ENCODE measurements at places on chromosomes 3 and 15. TPM values are rescaled to one million over a fixed set of nuclear protein-coding genes. Genes with fewer than 3 reads are reported as not detected.
A peak's percentile ranks its signal among the peaks of the same experiment; 100 is the strongest.

Gene ZDHHC19
- total RNA-seq, result not detected

DNA sequence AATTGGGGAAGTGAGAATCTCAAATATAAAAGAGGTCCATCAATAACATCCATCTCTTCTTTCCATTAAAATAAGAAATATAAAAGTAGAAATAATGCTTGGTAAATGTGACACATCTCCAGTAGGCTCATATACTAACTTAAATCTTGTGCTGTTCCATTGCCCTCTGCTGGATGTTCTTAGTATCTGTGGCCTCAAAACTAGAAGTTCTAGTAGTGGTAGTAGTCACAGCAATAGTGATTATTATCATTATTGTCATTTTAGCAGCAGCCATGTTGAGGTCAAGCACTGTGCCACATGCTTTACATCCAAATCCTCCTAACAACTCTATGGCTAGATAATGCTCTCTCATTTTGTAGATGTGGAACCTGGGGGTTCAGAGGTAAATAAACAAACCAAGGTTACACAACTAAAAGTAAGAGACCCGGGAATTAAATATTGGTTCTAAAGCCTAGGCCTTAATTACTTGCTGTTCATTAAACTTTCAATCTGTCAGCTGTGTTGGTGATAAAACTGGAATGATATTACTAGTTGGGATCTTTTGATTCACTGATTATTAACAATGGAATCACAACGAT, 20.2 kb upstream of the BTLA start:
- DNase-seq, result peak; percentile 68

DNA sequence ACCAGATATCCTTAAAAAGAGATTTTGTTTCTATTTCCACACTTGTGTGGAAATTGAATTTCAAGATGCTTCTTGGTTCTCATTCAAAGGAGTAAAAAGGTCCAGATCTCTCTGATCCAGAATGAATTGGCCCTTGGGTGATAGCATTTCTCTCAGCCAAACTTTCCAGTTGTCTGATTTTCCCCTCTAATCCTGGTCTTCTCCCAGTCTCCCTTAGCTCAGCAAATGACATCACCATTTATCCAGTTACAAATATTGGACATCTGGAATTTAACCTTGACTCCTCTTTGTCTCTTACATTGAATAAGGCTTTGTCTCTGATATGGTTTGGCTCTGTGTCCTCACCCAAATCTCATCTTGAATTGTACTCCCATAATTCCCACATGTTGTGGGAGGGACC, 10.2 kb upstream of the FGF7 start:
- DNase-seq, result no peak

DNA sequence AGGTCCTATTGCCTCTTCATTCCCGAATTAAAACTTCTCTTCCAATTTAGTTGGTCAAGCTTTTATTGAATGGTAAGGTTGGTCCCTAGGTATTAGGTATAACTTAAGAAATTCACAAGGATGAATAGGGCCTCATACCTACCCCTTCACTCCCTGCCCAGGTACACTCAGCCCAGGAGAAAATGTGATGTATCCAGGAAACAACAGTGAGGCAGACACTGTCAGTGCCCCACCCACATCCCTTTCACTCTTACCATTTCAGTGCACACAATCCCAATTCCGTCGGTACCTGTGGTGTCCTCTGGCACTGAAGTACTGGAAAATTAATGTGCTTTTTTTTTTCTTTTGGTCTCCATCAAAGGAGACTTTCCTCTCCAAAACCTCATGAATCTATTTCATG, 10.5 kb upstream of the C3orf49 start:
- no peak for DNase-seq

DNA sequence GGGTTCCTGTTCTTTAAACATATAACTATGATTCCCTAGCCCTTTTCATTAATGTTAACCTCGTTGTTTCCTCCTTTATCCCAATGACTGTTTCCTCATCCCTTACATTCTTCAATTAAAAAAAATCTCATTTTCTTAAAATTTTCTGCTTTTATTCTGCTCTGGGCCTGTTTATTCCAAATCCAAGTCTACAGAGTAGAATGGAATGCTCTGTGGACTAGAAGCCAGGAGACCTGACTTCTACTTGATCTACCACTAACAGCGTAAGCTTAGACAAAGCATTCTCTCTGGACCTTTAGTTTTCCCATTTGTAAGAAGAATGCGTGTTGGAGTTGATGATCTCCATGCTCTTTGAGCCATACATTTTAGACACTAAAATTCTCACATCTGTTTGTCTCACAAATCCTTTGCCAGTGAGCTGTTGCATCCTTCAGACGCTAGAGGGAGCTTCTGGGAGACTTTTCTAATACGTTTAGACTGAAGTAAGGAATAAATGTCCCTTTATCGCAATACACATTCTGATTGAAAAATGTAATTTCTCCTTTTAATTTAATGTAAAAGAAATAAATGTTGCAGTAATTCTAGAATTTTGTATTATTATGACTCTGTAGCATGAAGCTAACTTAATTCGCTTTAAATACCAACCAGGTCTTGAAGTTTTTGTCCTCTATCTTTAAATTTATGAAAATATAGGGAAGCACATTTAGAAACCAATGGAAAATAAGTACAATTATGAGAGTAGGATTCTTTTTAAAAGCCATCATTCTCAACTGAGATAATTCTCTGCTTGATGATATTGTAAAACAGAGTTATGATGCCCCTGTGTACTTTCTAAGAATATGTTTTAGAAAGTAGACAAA, 21.7 kb upstream of the GMNC start:
- peak; percentile 36 for DNase-seq

DNA sequence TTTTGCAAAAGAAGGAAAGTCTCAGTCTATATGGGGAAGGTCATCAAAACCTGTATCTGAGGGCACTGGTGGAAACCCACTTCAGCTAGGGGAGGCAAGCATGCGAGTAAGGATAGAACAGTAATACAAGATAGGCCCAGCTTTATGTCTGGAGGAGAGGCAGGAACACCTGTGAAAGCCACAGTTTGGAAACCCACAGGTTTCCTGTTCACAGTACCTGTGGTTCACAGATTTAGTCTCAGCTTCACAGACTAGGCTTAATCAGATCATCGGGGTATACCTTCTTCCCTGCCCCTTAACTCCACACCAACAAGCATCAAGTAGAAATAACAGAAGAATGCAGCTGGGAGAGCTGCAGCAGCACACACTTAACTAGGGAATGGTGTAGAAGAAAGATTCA, 36.2 kb downstream of the C2CD4B start:
- peak; percentile 35 for DNase-seq

DNA sequence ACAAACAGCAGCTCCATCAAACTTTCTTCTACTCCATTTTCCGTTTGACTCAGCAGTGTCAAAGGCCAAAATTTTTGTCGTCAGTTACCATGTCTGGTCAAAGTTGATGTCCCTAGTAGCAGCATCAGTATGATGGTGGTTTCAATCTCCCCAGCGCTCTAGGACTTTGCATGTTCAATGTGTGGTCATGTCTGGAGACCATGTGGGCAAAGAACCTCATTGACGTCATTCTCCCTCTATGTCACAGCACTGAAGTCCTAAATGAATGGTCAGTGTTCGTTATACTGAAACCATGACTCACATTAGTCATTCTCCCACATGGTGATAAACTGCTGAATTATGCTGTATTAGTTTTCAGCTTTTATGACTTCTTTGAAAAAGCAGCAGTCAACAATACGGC, 23.2 kb downstream of the SHC4 start:
- DNase-seq, result no peak

Gene CCR9
- 0.15 TPM for total RNA-seq

Gene BFSP2
- total RNA-seq, result 0.33 TPM

GRCh38 chr3:13717222-13717895, 162.5 kb downstream of the WNT7A start:
- DNase-seq, result no peak

Data from activated CD4-positive, alpha-beta T cell treated with anti-CD3 and anti-CD28 coated beads, Interleukin-2, amount 10 ng/mL, durations not matched to agents 7 days and 5 days (primary cell).